ENCODE measurements at places on chromosomes 7 and 10.

- no peak for DNase-seq
Observed at GRCh38 chr10:93516006-93516380, 19.6 kb downstream of the CEP55 start.

- DNase-seq, result no peak
Observed at GRCh38 chr7:20079080-20079479, 138.1 kb downstream of the MACC1 start.

GRCh38 chr10:132064082-132064755 lies 1.5 kb upstream of the JAKMIP3 start:
- DNase-seq, result no peak

- no peak for DNase-seq
Observed at GRCh38 chr10:98115031-98115787, 19.2 kb upstream of the R3HCC1L start.

DNA sequence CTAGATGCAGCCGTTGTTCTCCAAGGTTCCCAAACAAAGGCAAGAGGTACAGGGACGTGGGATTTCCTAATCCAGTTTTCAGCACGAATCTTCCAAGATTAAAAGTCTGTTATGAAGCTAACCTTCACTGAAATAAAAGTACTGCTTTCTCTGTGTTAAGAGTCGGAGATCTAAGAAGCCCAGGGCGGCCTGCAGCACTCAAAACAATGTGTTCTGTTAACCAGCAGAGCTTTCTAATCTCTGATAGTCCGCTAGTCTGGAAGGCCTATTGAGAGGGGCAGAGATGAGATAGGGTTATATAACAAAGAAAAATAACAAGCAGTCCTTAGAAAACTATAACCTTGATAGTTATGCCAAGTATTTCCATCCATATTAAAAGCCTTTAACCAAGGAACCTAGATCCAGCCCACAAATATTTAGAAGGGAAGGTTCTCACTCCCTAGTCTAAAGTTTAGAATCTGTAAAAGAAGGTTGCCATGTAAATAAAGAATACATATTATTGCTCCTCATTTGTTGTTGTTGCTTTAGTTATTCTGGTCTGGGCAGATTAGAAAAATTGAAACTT lies 106.3 kb upstream of the SVIL start:
- DNase-seq, result no peak

- no peak for DNase-seq
Observed at GRCh38 chr10:25417611-25418010, 242.8 kb downstream of the GPR158 start.

GRCh38 chr7:141418066-141418465 lies 133.1 kb upstream of the AGK start:
- DNase-seq, result no peak

DNA sequence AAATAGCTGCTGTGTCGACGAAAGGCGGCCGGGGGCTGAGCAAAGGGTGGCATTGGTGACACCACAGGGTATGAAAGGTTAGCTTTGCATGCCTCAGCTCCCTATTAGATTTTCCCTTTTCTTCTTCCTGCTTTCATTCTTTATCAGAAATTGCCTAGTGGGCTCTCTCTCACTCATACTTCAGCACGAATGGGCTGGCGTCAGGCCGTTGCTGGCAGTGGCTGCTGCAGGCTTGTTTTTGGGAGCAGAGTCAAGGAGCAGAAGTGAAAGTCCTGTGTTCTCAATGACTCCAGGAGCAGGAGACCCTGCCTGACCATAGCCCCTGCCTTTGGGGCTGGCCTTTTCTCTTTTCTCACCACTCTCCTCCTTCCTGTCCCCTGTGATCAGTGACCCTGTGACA lies 318.0 kb downstream of the PLXNA4 start:
- DNase-seq, result no peak

- no peak for DNase-seq
Observed at GRCh38 chr7:18835001-18835690, 282.3 kb downstream of the TWIST1 start.

- DNase-seq, result no peak
Observed at GRCh38 chr10:12484941-12485805, 135.8 kb downstream of the CAMK1D start.

Measured in ecto neural progenitor cell (in vitro differentiated cells).